ENCODE measurements at places on chromosomes 6 and 20. TPM values are rescaled to one million over a fixed set of nuclear protein-coding genes. Genes with fewer than 3 reads are reported as not detected.

The TRDN gene
- not detected for total RNA-seq

The ISM1 gene
- 0.29 TPM for total RNA-seq

The MCHR2 gene
- total RNA-seq = not detected

The MCCD1 gene
- not detected for total RNA-seq

The PSORS1C1 gene
- total RNA-seq = 0.40 TPM

The PAX1 gene
- not detected for total RNA-seq

The PSMA7 gene
- total RNA-seq = 287 TPM

The SPEF1 gene
- total RNA-seq = not detected

The PNRC1 gene
- total RNA-seq = 111 TPM

The TREM1 gene
- 4.5 TPM for total RNA-seq

The SIRPG gene
- 35.9 TPM for total RNA-seq

The GNRH2 gene
- total RNA-seq = not detected

DNA sequence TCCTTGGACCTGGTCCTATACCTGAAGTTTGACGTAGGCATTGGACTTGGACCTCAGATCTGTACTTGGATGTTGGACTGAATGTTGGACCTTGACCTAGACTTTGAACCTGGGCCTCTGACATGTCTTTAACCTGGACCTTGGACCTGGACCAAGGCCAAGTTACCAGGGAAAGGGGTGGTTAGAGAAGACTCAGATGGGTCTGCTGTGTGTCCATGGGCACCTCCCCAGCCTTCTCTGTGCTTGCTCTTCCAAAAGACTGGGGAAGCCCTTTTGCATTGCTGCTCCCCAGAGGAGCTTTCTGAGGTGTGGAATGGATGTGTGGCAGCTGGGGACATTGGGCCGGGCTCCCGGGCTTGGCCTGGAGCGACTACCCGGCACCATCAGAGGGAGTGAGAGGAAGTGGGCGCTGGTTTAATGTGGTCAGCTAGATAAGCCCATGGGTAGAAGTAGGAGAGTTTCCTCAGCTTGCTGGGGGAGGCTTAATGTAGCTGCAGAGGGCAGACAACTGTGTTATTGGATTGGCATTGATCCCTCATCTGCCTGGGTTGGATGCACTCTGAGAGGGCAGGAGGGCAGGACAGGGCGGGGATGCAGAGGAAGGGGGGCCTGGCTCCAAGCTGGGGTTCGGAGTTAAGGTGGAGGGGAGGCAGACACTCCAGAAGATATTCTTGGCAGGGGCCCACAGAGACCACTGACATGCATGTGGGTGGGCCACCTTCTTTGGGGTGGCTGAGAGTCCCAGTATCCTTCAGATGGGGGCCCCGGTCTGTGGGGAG is 4.2 kb downstream of the SCRT2 start:
- H3K4me1 ChIP-seq = peaks cover 6% of the 10 kb centered on the region
- H3K27ac ChIP-seq = no peak overlapping the region
- no peaks in the 10 kb centered on the region for H3K36me3 ChIP-seq

DNA sequence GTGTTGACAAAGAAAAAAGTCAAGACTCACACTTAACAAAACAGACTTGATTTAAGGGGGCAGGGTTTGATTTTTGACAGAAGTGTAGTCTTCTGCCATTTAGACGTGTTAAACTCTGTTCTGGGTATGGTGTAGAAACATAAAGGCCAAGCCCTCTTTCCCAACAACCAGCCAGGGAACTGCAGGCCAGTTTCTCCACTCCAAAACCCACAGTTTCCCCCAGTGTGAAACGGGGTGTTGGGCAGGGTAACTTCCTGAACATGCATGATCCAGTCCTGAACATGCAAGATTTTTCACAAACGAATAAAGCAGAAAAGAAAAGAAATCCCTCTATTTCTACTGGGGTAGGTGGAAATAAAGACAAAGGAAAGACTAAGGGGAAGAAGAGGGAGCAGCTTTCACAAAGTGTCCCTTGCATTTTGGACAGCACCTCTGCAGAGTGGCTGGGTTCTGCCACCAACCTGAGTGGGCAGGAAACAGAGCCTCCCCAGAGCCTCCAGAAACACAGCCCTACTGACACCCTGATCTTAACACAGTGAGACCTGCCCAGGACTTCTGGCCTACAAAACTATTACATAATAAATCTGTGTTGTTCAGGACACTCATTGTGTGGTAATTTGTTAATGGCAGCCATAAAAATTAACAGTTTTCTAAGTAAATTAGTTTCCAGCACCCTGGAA is 7.5 kb downstream of the APMAP start:
- H3K27me3 ChIP-seq = no peaks in the 10 kb centered on the region
- peaks cover 48% of the 10 kb centered on the region for H3K4me1 ChIP-seq
- DNase-seq = no peak
- peaks cover 48% of the 10 kb centered on the region for H3K36me3 ChIP-seq

DNA sequence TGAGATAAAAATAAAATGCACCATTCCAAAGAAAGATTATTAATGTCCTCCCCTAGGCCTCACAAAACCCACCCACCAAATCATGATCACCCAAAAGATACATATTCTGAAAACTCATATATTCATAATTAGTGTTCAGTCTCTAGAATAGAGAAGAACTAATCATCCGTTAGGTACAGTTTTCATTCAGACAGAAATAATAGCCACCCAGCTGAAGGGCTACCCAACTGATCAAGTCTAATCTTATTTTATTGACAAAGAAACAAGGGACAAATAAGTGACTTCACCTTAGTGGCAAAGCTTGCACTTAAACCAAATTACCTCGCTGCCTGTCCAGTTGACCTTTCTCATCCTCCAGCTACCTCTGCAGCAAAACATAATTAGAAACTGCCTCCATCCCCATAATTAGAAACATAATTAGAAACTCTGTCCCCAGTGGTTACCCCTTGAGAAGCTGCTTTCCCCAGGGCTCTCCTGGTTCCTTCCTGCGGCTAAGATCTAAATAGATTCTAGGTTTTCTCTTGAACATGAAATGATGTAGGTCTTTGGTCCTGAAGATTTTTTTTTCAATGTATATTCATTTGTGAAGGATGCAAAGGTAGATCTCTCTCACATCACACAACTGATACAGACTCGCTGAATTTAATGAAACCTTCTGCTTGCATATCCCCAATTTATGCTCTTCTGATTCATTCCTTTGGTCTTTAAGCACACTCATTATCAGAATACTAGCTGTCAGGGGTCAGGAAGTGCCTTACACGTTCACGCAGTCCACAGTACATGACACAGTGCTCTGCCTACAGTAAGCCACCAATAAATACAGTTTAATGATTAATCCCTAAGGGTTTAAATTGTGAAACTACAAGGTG is 46.3 kb downstream of the HBS1L start:
- H3K36me3 ChIP-seq = peaks cover 8% of the 10 kb centered on the region
- peaks cover 34% of the 10 kb centered on the region for H3K4me1 ChIP-seq
- H3K27ac ChIP-seq = no peak overlapping the region
- no peaks in the 10 kb centered on the region for H3K27me3 ChIP-seq

DNA sequence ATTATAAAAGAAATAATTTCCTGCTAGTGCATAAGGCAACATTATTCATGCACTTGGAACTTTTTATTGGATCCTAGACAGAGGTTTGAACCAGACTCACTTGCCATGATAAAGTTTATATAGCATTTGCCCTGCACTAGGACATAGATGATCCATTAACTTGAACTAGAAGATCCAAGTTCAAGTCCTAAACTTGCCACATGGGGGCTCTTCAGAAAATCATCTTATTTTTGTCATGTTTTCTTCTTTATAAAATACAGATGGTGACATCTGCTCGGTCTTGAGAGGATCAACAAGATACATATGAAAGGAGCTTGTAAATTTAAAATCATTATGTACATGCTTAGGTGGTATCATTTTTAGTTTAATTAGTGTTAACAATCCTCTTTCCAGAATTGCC is 94.5 kb downstream of the SIM1 start:
- no peaks in the 10 kb centered on the region for H3K4me1 ChIP-seq
- no peaks in the 10 kb centered on the region for H3K27me3 ChIP-seq
- no peak overlapping the region for H3K27ac ChIP-seq
- H3K36me3 ChIP-seq = no peaks in the 10 kb centered on the region

- H3K4me1 ChIP-seq = peaks cover 40% of the 10 kb centered on the region
- peak overlapping the region; percentile 86 for H3K27ac ChIP-seq
- peaks cover 2% of the 10 kb centered on the region for H3K27me3 ChIP-seq
Observed at GRCh38 chr20:43459022-43459942, 1.6 kb downstream of the SRSF6 start.

- H3K27ac ChIP-seq = no peak overlapping the region
- H3K36me3 ChIP-seq = peaks cover 37% of the 10 kb centered on the region
- H3K4me3 ChIP-seq = no peak overlapping the region
- peaks cover 2% of the 10 kb centered on the region for H3K27me3 ChIP-seq
- peaks cover 22% of the 10 kb centered on the region for H3K4me1 ChIP-seq
Observed at GRCh38 chr6:108875161-108875555, 26.9 kb downstream of the ARMC2 start.

GRCh38 chr20:21548390-21549035 is 34.6 kb upstream of the NKX2-2 start:
- H3K4me1 ChIP-seq = peaks cover 42% of the 10 kb centered on the region
- no peaks in the 10 kb centered on the region for H3K27me3 ChIP-seq
- no peaks in the 10 kb centered on the region for H3K36me3 ChIP-seq
- peak; percentile 80 for DNase-seq
- H3K27ac ChIP-seq = peak overlapping the region; percentile 76

- peaks cover 47% of the 10 kb centered on the region for H3K4me1 ChIP-seq
- no peak for DNase-seq
- H3K27ac ChIP-seq = peak overlapping the region; percentile 75
- H3K27me3 ChIP-seq = no peaks in the 10 kb centered on the region
Observed at GRCh38 chr20:32248043-32248442, 29.4 kb upstream of the KIF3B start.

- H3K4me3 ChIP-seq = no peak overlapping the region
- H3K27ac ChIP-seq = peak overlapping the region; percentile 94
- peaks cover 24% of the 10 kb centered on the region for H3K4me1 ChIP-seq
- peaks cover 14% of the 10 kb centered on the region for H3K36me3 ChIP-seq
- no peaks in the 10 kb centered on the region for H3K27me3 ChIP-seq
- peak; percentile 26 for DNase-seq
Observed at GRCh38 chr20:34579979-34580940, 21.7 kb downstream of the MAP1LC3A start.

Measured in activated naive CD4-positive, alpha-beta T cell treated with anti-CD3 and anti-CD28 coated beads for 36 hours (primary cell).